ENCODE measurements at places on chromosomes 3 and 15. TPM values are rescaled to one million over a fixed set of nuclear protein-coding genes. Genes with fewer than 3 reads are reported as not detected.
A peak's percentile ranks its signal among the peaks of the same experiment; 100 is the strongest.

ABI3BP gene
- total RNA-seq: 54.2 TPM

GOLGA8R gene
- not detected for total RNA-seq

SLC9A9 gene
- 63.4 TPM for total RNA-seq

ZNF639 gene
- total RNA-seq: 21.4 TPM

GOLGA8G gene
- total RNA-seq: not detected

SLC12A1 gene
- total RNA-seq: not detected

DNA sequence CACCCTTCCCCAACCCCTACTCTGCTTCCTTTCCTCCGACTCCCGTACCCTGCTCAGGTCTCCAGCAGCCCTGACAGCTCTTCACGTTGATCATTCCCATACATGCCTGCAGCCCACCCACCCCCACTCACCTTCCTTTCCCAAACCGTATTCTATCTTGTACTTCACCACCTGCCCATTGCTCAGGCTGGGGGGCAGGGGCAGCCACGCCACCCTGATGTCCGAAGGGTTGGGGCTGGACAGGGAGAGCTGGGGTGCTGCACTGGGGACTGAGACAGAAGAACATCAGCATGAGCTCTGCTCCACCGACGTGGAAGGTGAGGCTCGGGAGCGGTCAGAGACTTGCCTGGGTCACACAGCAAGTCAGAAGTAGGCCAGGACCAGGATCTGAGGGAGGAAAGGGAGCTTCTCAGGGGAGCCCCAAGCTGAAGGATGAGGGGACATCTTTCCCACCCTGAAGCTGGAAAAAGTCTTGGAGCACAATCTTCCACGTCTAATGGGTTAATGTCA, 16.5 kb upstream of the IGDCC3 start:
- DNase-seq: no peak

DNA sequence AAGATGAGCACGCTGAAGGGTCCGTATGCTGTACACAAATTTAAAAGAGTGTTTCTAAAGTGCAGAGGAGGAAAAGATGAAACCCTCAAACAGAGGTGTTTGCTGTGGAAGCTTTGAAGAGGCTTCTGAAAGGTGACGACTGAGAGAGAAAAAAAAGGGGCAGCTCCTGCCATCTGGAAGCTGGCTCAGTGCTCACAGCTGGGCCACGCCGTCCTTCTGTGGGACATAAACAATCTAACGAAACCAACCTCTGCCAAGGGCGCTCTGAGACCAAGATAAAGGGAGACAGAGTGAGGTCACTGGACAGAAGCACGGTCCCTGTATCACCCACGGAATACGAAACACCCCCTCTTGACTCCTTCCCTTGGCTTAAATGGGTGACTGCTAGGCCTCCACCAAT, 96.3 kb upstream of the SLC6A6 start:
- no peak for DNase-seq

DNA sequence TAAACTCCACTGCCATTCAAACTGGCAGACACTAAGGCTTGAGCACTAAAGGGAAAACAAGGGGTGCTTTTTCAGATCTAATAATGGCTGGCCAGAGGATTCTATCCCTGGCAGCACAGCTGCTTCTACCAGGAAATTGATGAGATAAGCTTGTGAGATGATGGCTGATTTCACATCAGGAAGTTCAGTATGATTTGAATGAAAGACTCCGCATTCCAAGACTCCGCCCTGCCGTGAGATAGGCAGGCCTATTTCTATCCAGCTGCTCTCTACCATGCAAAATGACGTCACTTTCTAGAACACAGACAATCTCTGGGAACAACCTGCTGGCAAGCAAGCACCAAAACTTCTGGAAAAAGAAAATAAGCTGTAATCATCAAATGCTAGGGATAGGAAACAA, 171.8 kb downstream of the WDR76 start:
- no peak for DNase-seq

GRCh38 chr3:130626049-130626448, 109.1 kb downstream of the COL6A6 start:
- no peak for DNase-seq

- peak; percentile 83 for DNase-seq
Measured at GRCh38 chr3:186938716-186939115, 8.4 kb downstream of the ST6GAL1 start.

DNA sequence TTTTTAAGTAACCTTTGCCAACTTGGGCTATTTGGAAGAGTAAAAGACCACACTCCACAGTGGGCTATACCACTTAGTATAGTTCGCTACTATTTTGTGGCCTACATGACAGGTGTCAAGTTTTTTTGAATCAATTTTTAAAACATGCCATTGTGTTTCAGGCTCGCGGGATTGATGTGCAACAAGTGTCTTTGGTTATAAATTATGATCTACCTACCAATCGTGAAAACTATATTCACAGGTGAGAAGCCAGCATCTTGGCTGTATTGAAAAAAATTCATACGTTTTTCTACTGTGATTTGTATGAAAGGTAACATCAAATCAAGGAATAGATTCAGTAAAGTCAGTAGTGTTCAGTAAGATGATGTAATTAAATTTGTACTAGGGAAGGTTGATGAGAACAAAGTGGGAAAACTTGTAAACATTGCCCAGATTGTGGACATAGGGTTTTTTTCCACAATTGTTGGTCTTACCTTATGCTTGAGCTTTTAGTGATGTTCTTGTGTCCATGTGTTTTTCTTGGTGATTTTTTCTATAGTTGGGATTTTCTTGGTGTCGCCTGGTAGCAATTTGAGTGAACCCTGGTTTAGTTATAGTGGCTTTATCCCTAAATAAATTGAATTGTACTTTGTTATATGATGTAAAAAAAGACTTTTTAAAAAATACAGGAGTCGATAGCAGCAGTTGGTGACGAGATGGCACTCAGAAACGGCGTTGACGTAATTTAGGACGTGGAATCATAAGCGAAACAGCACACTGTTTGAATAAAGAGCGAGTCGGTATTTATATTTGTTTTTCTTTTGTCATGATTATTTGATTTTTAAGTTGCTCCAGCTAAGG, 4.5 kb downstream of the EIF4A2 start:
- no peak for DNase-seq

DNA sequence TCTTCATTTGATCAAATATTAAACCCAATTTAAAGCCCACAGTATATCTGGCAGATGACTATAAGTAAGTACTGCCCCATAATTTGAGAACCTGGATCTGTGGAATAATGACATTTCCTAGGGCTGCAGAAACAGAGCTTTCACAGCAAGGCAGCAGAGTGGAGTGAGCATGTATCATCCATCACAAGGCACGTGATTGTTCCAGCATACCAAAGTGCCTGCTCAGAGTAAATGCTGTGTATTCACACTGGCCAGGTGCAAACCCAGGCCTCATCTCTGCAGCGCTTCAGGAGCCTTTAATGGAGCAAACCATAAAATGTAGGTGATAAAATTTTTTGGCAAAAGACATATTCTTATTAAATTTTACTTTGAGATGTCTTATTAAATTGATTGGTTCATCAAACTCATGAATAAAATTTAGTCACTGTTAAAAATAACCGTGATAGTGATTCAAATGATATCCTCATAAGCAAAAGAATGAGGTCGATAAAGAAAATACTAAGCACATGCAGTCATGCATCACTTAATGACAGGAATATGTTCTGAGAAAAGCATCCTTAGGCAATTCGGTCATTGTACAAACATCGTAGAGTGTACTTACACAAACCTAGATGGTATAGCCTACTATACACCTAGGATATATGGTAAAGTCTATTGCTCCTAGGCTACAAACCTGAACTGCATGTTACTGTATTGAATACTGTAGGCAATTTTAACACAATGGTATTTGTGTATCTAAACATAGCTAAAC, 99.3 kb upstream of the SLC24A5 start:
- no peak for DNase-seq

- DNase-seq: no peak
Measured at GRCh38 chr15:81074773-81075172, 59.3 kb upstream of the CFAP161 start.

DNA sequence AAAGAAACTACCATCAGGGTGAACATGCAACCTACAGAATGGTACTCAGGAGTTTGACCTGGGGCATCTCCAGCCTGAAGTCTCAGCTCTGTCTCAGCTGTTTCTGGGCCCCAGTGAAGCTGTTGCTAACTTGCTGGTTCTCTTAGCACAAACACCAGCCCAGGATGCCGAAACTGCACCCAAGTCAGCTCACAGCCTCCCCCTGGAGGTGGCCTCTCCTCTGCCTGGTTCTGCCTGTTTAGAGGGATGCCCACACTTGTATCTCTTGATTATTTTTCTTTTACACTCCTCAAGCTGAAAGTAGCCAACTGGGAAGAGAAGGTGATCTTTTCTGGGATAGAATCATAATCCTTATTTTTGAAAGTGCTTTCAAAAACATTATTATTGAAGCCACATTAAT, 289.0 kb upstream of the RASGRP1 start:
- no peak for DNase-seq

- DNase-seq: no peak
Measured at GRCh38 chr15:89400782-89401545, 66.3 kb upstream of the POLG start.

GRCh38 chr3:123099331-123100192, 32.7 kb downstream of the PDIA5 start:
- no peak for DNase-seq

GRCh38 chr3:193229851-193230420, 11.1 kb upstream of the PLAAT1 start:
- no peak for DNase-seq
